ENCODE measurements at places on chromosomes 12 and 14. TPM values are rescaled to one million over a fixed set of nuclear protein-coding genes. Genes with fewer than 3 reads are reported as not detected.

The ADGRD1 gene
- total RNA-seq, result 224 TPM

DNA sequence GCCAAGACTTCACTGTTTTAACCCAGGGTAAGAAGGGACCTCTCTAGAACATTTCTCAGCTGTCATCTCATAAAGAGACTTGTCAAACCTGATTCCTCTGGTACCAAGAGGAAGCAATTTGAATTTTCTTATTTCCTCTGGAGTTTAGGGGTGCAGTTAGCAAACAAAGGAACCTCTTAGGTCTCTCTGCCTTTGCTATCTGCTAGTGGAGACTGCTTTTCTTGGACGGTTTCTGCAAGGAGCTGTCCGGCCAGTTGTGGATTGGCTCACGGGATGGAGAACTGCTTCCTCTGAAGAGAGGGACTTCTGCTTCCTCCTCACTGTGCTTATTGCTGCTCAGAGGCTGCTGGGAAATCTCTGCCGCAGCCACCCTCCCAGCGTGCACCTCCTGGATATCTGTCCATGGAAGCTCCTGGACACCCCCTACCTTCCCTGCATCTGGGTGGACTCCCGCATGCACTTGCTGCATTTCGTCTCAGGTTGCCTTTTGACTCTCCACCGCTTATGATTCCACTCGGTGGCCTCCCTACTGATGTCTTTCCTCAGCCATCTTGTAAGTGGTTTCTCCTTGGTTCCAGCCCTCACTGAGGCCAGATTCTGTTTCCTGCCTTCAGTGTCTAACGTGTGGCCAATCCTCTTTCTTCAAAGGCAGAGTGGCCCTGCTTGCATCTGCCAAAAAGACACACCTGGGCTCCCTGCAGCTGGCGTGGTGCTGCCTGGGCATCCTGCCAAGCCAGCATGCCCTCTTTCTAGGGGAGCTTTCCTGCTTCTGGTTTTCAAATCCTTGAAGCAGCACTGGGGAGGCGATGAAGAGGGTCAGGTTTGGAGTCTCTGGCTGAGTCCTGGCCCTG, 187.3 kb downstream of the CHST11 start:
- DNase-seq, result no peak

The TAS2R20 gene
- 4.6 TPM for total RNA-seq

DNA sequence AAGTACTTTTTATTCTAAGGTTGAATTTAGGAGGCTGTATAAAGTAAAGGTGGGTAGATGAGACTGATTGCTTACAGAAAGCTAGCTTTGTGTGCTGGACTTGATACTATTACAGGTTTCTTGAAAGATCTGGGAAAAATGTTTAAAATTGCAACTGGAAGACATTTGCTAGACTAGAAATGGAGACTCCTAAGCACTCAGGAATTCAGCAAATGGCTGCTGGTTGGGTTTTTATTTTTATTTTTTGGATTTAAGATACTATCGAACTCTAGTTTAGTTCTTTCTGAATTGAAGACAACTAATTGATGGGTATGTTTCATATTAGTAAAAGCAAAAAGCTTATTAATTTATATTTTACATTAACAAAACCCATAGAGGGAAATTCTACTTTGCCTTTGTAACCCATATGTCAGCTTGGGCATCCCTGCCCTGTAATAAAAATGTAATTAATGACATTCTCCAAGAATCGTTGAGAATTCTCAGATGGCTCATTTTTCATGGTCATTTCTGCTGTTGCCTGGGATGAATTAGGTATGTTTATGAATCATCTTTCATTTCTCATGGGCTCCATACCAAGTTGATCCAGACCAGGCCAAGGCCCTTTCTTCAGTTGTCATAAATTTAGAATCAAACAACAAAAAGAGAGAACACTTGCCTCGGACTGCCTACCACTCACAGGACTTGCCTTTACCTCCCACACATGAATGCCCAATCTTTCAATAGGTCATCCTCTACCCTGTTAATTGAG, 102.1 kb downstream of the ERGIC2 start:
- no peak for DNase-seq

The DBX2 gene
- 0.13 TPM for total RNA-seq

The SYNE3 gene
- total RNA-seq, result 75.3 TPM

DNA sequence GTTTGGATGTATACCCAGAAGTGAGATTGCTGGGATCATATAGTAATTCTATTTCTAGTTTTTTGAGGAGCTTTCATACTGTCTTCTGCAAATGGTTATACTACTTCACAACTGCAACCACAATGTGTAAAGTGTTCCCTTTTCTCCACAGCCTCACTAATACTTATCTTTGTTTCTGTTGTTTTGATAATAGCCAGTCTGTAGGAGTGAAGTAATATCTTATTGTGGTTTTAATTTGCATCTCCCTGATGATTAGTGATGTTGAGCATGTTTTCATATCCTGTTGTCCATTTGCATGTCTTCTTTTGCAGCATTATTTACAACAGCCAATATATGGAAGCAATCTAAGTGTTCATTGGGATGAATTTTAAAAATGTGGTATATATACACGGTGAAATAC, 29.9 kb downstream of the GABARAPL1 start:
- DNase-seq, result no peak

The ACSS3 gene
- total RNA-seq, result 41.2 TPM

DNA sequence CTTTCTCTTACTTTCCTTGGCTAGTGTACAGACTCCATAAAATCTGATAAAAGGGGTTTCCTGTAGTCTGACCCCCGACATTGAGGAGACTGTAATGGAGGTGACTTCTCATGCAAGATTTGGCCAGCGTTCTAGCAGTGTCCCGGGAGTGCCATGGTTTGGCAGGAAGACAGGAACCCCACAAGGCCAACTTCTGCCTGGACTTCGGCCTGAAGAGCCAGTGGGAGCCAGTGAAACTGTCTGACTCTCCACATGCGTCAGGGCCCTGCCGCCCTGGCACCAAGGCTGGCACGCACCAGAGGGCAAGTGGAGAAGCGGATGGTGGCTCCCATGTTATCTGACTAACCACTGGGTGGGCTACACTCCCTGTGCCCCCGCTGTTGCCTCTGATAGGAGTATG, 70.5 kb downstream of the TMEM260 start:
- peak; percentile 63 for DNase-seq

- DNase-seq, result no peak
Observed at GRCh38 chr12:26473291-26473690, 277.9 kb downstream of the SSPN start.

DNA sequence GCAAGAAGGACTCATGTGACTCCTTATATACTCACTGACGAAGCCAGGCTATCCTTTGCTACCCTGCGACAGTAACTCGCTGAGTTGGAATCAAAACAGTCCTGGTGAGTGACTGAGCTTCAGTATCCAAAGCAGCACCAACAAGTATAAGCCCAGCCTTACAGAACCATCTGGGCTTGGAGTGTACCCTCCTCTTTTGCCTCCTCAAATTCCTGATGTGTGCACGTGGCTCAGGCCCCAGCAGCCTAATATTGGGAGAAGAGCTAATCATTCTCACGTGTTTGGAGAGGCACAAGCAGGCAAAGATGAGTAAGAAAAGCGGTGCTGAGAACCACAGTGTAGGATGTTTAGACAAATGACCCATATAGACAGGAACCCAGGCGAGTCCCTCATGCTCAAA, 34.4 kb downstream of the PPTC7 start:
- DNase-seq, result no peak

GRCh38 chr14:85063747-85064146, 466.2 kb upstream of the FLRT2 start:
- no peak for DNase-seq
